ENCODE measurements at places on chromosomes 16 and 17.

- DNase-seq: no peak
Measured at GRCh38 chr17:50307654-50308053, 33.4 kb downstream of the TMEM92 start.

GRCh38 chr16:57785924-57786323 lies 16.4 kb downstream of the KIFC3 start:
- DNase-seq: no peak

GRCh38 chr17:40315678-40316570 lies 6.9 kb downstream of the RARA start:
- DNase-seq: no peak

- no peak for DNase-seq
Measured at GRCh38 chr17:79028496-79029326, 4.7 kb downstream of the C1QTNF1 start.

GRCh38 chr17:50480854-50481490 lies 2.3 kb downstream of the RSAD1 start:
- no peak for DNase-seq

GRCh38 chr17:54980375-54980774 lies 11.8 kb downstream of the STXBP4 start:
- DNase-seq: no peak
